ENCODE measurements at places on chromosomes 5 and 9.
A peak's percentile ranks its signal among the peaks of the same experiment; 100 is the strongest.

DNA sequence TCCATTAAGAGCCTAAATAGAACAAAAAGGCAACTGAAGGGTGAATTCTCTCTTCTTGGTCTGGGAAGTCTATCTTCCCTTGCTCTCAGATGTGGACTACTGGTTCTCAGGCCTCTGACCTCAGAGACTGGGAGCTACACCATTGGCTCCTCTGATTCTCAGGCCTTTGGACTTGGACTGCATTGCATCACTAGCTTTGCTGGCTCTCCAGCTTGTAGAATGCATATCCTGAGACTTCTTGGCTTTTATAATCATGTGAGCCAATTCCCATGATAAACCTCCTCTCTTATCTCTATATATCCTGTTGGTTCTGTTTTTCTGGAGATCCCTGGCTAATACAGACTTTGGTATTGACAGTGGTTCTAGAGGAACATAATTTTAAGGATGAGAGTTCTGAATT, 89.8 kb downstream of the PSAT1 start:
- no peak for DNase-seq

DNA sequence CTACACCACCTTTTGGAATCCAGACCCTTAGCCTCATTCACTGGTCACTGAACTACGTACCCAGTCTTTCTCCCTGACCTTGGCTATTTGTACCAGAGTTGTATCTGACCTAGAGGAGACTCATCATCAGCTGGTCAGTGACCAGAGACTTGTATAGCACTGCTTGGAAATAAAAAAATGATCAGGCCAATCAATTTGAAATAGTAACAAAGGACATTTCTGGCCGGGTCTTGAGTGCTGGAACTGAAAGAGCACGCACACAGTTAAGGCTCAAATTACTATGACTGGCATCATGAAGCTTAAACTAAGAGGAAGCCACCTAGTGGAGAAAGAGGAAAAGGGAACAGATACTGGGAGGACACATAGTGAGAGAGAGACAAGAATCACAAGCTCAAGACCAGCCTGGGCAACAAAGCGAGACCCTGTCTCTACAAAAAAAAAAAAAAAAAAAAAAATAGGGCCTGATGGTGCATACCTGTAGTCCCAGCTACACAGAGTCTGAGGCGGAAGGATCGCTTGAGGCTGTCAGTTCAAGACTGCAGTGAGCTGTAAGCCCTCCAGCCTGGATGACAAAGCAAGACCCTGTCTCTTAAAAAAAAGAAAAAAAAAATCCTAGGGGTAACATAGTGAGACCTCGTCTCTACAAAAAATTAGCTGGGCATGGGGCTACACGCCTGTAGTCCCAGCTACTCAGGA, 12.8 kb upstream of the SRP19 start:
- DNase-seq = peak; percentile 33

DNA sequence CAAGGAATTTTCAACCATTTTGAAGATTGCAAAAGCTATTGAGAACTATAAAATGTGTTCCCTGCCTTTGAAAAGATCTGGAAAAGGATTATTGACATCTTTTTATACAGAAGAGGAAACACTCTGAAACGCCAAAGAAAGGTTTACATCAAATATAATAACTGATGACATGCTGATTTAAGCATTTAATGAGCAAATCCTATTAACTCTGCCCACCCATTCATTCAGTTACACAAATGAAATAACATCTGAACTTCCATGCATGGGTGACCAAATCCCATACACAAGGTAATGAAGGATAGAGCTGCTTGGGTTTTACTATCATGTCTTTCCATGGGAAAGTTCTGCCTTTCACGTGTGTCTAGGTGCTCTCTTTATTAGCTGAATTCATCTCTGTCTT, 589.4 kb upstream of the WWC1 start:
- no peak for DNase-seq

GRCh38 chr9:136751244-136751643, 2.9 kb upstream of the LCN6 start:
- DNase-seq = no peak

GRCh38 chr9:138082918-138083636, 205.5 kb downstream of the CACNA1B start:
- DNase-seq = no peak

DNA sequence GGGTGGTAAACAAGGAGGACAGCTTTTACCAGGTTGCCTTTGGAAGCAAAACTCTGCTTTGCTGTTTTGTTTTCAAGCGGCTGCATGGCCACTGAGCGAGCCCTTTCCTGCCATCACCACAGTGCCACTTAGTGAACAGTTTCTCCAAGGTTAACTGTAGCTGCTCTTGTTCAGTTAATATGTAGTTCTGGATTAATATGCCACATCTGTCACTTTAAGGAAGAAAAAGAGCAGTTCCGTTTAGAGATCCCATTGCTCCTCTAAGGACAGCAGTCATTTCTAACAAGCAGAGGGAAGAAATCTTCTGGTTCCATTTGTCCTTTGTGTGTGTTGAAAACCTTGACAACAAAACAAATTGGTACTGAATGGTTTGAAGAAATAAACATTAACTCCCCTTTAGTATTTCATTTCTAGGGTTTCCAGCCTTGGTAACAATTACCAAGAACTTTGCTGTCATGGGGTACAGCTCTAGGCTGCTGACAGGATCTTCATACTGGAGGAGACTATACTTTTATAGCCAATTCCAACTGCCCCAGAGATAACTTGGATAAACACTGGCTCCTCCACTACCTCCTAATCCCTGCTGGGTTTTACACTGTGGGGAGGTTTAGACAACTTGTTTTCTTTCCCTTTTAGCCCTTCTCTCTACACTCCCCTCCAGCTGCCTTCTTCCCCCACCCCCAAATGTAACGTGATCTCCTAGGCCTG, 10.3 kb upstream of the ABL1 start:
- peak; percentile 52 for DNase-seq

DNA sequence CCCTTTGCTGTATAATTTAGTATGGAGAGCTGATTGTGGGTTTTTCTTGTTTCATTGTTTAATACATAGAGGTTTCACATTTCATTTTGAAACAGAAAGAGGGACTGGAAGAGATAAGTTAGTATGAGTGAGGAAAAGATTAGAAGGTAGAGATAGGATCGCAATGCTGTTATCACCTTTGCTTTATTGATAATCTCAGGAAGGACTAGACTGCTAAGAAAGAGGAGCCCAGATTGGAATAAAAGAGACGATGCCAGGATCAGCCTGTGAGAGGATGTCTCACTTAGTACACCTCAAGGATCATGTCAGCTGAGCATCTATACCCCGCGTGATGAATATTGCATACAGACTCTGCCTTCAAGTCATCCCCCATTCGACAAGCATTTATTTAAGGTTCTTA, 178.0 kb upstream of the DMAC1 start:
- DNase-seq = no peak

- DNase-seq = no peak
These were observed 72.0 kb upstream of the CKMT2 start for GRCh38 chr5:81161012-81161601.

DNA sequence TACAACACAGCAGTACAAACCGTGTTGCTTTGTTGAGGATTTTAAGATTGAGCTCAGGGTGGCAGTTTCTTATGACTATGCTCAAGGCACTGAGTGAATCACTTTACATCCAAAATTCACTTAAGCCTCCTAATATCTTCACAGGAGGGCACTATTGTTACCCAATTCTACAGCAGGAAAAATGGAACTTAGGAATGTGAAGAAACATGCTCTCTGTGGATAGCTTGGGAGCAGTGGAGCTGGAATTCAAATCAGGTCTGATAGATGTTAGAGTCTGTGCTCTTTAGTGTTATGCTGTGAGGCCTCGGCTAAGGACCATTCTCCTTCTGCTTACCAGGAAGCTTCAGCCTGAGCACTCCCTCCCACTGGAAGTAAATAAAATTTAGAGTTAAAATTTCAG, 18.7 kb upstream of the HMHB1 start:
- no peak for DNase-seq

DNA sequence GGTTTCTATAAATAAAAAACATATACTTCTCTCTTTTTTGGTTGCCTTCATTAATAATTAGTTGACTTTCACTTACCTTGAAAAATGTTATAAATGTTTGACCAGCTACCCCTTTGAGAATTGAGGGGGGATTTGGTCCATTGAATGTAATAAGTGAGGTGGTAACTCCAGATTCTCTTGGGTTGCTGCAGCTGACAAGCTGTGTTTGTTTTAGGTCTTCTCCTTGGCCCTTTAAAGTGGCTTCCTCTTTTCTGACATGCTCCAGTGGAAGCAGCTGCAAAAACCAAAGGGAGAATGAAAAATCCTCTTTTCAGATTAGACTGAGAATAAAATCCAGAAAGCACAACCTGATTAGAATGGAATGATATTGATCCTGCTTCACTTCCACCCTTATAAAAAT, 410.5 kb downstream of the TMEM38B start:
- DNase-seq = peak; percentile 14

DNA sequence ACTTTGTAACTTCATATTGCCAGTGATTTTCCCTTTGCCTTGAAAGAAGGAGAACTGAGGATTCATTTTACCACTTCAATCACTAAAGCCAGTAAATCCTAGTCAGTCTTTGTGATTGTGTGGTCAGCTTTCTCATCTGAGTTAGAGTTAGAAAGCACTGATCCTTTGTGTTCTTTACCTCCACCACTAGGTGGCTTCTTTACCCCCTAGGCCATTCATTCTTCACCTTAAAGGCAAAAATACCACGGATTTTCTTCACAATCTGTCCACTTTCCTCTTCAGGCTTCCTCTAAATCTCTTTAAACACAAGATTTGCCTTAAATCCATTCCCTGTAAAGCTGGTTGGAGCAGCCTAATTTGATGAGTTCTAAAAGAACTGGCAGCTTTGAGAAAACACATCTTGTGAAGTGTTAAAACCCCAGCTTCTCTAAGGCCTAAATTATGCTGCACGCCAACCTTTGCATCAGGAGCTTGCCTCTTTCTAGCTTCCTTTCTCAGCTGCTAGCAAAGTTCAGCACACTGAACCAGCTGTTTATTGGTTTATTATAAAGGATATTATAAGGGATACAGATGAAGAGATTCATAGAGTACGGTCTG, 20.4 kb downstream of the BDP1 start:
- peak; percentile 3 for DNase-seq

- DNase-seq = peak; percentile 43
These were observed 284.7 kb downstream of the FANCC start for GRCh38 chr9:95032580-95033341.

DNA sequence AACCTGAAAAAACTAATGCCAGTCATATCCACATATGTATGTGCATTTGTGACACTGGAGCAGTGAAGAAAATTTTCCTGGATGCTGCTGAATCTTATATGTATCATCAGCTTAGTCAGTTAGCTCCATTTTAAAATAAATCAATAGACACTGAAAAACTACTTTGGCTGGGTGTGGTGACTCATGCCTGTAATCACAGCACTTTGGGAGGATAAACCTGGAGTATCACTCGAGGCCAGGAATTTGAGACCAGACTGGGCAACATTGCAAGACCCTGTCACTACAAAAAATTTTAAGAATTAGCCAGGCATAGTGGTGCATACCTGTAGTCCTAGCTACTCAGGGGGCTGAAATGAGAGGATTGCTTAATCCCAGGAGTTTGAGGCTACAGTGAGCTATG, 511.0 kb upstream of the TLE4 start:
- no peak for DNase-seq

DNA sequence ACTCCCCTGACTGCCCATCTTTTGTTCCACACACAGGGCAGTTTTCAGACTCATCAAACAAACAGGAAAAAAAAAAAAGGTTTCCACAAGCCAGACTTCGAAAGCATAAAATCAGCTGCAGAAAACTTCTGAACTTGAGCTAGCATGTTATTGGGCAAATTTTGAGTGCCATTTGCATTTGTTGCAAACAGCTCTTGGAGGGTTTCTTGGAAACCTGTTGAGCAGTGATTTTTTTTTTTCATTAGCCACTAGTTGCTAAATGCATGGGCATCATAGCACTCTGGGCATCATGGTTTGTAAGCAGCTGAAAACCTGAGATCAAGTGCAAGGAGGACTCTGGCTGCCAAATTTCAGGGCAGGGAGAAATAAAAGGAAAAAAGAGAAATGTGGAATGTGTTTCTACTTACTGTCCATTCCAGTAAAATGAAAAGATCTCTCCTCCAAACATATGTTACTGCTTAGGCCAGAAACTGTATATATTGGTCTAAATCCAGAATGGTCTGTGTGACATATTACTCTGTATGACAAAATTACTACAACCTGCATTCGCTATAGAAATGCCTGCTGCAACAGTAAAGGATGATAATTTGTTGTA, 85.2 kb upstream of the SMIM23 start:
- no peak for DNase-seq

DNA sequence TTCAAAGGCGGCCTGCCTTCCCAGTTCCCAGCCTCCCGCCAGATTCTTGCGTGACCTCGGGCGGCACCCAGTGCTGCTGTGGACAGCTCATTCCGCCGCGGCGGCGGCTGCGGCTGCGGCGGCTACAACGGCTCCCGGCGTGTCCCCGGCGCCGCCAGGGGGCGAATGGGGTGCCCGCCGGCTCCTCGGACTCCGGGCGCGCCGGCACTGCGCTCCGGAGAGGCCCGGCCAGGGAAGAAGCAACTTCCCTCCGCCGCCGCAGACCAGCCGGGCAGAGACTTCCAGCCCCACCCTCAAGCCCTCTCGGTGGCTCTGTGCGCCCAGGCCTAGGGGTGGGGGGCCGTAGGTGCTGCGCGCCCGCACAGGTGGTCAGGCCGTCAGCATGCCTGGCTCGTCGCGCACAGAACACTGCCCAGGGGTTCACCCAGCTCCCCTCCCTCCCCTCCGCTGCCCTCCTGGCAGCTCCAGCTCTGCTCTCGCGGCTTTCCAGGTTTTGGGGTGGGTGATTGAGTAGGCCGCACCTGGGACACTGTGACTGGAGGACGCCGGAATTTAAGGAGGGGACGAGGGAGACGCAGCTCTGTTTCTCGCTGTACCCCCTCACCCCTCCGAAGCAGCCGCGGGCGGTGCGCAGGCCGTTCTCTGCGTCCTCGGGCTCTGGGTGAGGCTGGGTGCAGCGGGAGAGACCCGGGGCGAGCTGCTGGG, 20.2 kb downstream of the IGIP start:
- DNase-seq = peak; percentile 5

- no peak for DNase-seq
These were observed 18.7 kb downstream of the RAB14 start for GRCh38 chr9:121182989-121183388.

- no peak for DNase-seq
These were observed 221.7 kb downstream of the ZNF608 start for GRCh38 chr5:124524552-124525232.

GRCh38 chr9:7169717-7170389, 412.1 kb downstream of the KDM4C start:
- DNase-seq = no peak

- no peak for DNase-seq
These were observed 655.7 kb upstream of the ITGA1 start for GRCh38 chr5:52132053-52132452.

GRCh38 chr9:34179213-34180136, 632 bp downstream of the UBAP1 start:
- peak; percentile 58 for DNase-seq

GRCh38 chr9:21317956-21318923, 13.1 kb upstream of the IFNA5 start:
- peak; percentile 40 for DNase-seq

DNA sequence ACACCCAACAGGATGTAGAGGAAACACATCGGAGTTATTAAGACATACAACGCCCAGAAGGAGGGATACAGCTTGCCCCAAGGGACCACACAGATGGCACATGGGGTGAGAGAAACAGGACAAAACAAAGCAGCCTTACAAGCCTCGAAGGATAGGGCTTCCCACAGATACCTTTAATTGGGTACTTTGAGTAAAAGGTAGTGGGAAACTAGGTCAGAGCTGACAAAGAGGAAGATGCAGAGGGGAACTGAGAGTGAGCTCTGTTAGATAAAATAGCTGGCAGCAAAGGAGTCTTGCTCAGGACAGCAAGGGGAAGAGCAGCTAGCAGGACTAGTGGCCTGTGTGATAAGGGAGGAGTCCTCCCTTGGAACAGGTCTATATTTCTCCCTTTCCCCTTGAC, 48.2 kb downstream of the OTP start:
- DNase-seq = no peak

GRCh38 chr9:98019098-98019497, 36.0 kb downstream of the ANP32B start:
- no peak for DNase-seq

Data from NCI-H510A treated with DMSO at 0.1 percent for 48 hours (cell line).